BJ (cell line): ENCODE measurements at places on chromosomes 6 and 20.

- DNase-seq: no peak
Measured at GRCh38 chr6:167702241-167702827, 124.4 kb upstream of the AFDN start.

DNA sequence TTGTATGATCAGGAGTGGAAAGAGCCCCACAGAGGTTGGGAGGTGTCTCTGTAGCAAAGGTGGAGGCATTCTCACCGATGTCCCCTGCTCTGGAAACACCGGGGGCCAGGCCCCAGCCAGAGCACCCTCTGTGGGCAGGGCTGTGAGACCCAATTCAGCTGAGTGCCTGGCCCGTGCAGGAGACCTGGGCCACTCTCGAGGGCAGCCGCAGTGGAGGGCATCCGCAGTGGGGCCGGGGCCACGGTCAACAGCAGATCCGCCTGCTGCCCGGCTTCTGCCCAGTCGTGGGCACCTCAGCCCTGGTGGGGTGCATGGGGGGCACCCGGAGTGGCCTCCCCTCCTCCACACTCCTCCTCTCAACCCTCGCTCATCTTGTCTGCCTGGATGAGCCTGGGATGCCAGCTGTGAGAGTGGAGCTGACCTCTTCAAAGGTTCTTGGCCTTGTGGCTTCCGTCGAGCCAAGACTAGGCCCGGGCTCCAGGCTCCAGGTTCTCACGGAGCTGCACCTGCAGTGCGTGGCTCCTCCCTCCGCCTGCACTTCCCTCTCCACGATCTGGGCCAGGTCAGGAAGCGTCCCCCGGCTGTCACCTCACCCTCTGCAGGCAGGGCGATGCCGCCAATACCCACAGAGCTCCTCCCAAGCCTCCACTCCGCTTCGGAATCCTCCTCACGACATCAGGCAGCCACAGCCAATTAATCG lies 134.8 kb downstream of the TAF4 start:
- no peak for DNase-seq

DNA sequence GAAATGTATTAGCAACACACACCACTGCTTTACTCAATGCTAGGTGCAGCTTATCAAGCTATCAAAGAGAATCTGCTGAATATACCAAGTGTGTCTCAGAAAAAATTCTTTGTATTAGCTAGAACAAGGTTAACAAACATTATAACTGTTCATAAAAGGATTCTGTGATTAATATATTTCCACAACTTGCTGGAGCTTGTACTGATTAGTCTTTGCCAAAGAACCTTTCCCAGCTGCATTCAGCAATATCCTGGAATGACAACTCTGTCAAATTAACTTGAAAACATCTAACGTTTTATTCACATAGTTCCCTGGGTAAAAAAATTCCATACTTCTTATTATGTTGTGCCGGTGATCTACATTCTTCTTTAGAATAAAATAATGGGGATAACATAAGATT lies 252.7 kb downstream of the FOXC1 start:
- no peak for DNase-seq

DNA sequence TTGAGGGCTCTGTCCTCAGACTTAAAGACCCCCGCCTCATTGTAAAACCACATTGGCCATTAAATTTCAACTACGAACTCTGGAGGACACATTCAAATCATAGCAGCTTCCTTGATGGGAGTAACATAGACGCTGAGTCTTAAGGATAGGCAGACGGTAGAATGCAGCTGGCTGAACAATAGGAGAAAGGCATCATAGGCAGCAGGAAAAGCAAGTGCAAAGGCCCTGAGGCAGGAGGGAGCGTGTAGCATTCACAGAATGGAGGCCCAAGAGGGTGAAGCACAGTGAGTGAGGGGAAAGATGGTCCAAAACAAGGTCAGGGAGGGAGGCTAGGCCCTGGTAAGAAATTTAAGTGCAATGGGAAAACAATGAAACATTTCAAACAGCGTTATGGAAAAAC lies 8.6 kb upstream of the PFDN4 start:
- DNase-seq: no peak

DNA sequence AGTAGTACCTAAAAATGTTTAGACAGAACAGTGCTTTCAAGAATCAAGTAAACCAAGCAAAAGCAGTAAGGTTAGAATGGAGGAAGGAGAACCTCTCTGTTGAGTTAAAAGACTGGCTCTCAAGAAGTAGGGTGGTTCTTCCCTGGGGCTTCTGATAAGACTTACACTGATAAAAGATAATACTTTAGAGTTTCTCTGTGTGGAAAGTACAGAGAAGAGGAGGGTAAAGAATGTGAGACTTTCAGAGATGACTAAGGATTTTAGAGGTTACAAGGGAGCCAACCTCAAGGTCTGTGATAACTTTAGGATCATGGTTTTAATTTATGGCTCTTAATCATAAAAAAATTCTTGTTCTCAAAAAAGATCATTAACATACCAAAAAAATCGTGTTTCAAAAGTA lies 30.9 kb upstream of the ALDH8A1 start:
- no peak for DNase-seq

DNA sequence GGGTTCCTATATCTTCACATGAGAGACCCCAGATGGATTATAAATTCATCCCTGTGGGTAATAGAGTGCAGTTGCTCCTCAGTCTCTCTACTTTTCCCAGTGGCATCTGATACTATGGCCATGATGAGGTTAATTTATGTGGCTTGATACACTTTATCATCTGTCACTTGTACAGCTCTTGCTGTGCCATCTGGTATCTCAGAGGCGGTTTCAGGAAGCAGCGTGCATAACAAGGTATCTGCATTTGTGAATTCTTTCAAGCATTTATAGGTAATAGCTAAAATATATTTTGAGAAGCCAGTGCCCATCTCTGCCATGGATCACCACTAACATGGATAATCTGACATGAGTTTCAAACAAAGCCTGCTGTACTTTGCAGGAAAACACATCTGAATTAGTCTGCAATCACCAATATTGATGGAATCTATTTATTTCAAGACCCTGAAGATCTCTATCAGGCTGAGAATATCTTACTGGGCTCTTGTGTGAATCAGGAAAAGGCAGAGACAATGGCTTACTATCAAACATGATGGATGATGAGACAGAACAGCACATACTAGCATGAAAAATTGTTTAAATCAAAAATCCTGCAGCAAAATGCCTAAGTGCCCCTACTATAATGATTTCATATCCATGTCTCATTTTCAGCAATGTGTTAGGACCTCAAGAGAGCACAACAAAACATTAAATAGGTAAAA lies 548.7 kb upstream of the MAP3K7 start:
- DNase-seq: no peak

- DNase-seq: no peak
Measured at GRCh38 chr20:31740208-31740607, 1.1 kb downstream of the TPX2 start.

- DNase-seq: no peak
Measured at GRCh38 chr20:45073221-45073620, 27.7 kb downstream of the KCNS1 start.

- no peak for DNase-seq
Measured at GRCh38 chr6:53361549-53362031, 12.8 kb upstream of the ELOVL5 start.

DNA sequence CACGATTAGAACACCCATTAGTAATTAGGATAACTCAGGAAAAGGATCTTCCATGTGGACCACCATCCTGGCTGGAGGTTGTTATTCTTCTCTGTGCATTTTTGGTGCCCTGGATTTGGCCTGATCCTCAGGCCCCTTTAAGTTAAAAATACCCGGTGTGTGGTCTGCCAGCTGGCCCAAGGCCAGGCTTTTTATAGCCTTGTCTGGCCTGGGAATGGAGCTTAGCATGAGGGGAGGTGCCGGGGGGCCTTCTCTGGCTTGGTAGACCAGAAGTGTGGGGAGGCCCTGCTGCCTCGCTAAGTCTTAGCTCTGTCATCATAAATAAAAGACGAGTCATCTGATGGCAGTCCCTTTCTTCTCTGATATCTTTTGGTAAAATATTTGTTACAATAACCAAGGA lies 71.4 kb downstream of the ARID1B start:
- no peak for DNase-seq

GRCh38 chr6:108635505-108636226 lies 74.9 kb downstream of the FOXO3 start:
- DNase-seq: no peak

DNA sequence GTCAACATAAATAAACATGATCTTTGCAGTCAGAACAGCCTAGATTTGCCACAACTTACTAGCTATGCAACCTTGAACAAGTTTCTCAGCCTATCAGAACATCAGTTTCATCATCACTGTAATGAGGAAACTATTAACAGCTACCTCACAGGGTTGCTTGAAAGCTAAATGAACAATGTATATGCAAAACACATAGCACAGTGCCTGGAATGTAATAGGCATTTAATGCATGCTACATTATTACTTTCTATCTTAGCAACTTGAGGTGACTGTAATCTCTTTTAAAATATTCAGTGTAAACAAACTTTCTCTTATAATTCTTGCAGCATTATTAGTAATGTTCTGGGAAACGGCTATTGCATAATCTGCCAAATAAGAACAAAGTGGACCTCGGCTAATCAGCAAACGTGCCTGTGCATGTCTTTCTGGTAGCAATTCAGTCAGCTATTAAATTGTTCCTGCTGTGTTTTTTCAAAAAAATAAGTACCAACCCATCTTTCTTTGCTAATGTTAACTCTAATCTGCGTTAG lies 61.5 kb downstream of the SYNE1 start:
- peak; percentile 29 for DNase-seq

DNA sequence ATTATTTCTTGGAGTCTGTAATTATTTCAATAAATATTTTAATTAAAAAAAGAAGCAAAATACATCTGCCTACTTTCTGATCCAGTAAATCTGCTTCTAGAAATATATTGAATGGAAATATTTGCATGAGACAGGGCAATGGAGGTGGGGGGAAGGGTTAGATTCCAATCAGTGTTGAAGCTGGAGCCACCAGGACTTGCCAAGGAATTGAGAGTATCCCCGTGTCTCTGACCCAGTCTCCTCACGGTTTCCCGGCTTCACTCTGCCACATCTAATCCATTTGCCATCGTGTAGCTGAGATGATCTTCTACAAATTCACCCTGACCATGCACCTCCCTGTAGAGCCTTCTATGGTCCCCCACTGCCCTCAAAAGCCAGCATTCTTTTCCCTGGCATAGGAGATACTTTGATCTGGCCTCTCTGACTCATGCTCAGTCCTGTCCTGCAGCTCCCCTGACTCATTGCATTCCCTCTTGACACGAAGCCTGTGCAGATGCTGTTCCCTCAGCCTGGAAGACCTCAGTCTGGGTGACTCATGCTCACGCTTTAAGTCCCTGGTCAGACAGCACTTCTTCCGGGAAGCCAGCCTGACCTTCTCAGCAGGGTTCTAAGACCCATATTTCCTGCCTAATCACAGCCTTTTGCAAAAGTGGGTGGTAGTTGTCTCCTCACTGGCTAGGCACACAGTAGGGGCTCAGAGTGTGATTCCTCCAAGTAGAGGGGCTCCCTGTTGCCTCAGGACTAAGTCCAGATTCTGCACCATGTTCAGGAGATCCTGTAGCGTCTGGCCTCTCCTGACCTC lies 23.0 kb upstream of the FKBP1A start:
- peak; percentile 70 for DNase-seq

DNA sequence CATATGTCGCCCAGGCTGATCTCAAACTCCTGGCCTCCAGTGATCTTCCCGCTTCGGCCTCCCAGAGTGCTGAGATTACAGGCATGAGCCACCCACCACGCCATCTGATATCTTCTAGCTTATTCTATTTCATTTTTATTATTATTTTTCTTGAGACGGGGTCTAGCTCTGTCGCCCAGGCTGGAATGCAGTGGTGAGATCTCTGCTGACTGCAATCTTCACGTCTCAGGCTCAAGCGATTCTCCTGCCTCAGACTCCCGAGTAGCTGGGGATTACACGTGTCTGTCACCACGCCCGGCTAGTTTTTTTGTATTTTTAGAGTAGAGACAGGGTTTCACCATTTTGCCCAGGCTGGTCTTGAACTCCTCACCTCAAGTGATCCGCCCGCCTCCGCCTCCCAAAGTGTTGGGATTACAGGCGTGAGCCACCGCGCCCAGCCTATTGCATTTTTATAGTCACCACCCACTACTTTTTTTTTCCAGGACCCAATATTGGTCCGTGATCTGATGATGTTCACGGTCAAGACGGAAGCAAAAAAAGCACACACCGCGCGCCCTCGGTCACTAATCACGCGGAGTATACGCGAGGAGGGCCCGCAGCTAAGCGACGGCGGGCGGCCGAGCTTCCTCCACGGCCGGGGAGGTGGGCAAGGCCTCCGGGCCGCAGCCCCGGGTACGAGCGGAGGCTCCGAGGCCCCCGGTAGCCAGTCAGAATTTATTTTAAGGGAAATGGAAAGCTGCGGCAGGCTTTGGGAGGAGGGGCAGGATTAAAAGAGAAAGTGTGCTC lies 1.1 kb upstream of the LSM14B start:
- no peak for DNase-seq

GRCh38 chr6:88157106-88157505 lies 9.0 kb downstream of the CNR1 start:
- DNase-seq: no peak

GRCh38 chr6:163741342-163741741 lies 326.8 kb downstream of the QKI start:
- DNase-seq: no peak

GRCh38 chr6:128242765-128243403 lies 277.5 kb downstream of the PTPRK start:
- DNase-seq: peak; percentile 29

GRCh38 chr6:79426625-79427278 lies 110.5 kb downstream of the LCA5 start:
- DNase-seq: no peak

GRCh38 chr6:8082954-8083858 lies 19.0 kb upstream of the BLOC1S5 start:
- peak; percentile 83 for DNase-seq

DNA sequence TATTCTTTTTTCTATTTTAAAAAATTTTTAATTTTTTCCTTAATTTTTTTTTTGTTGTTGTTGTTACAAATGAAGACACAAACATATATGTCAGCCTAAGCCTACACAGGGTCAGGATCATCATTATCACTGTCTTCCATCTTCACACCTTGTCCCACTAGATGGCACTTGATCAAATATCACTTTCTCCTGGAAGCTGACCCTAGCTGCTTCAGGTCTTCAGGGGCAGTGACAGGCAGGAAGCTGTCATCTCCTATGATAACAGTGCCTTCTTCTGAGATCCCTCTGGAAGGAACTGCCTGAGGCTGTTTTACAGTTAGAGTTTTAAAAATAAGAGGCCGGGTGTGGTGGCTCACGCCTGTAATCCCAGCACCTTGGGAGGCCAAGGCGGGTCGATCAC lies 70.2 kb upstream of the EEF1E1 start:
- no peak for DNase-seq

DNA sequence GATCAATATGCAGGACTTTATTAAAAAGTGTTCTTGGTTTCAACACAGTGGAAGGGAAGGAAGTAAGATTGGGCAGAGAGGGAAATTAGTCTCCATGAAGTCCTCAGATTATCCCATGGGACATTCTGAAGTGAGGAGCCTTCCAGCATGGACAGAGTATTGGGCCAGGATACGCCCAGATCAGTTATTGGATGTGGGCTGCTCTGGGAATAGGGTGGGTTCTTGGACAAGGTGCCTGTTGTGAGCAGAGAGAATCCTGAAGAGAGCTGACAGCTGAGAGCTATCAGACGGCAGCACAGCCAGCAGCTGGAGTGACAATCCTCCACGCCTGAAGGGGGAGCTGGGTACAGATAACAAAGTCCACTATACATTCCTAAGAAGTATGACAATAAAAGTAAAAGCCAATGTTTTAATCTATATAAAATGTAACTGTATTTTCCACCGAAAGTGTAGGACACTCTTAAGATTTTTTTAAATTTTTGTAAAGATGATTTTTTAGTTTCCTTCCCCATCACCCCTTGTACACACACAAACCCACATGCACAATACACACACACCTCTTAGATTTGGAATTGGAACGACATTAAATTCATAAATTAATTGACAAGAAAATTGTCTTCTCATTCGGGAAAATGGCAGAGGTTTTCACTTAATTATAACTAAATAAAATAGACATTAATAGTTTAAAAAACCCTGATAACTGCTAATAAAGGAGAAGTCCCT lies 107.8 kb downstream of the FBXO5 start:
- DNase-seq: no peak
